Left lung (tissue), 14 donors: ENCODE measurements at places on chromosomes 3 and 15. TPM values are rescaled to one million over a fixed set of nuclear protein-coding genes. Genes with fewer than 3 reads are reported as not detected.

PRSS50 gene
- polyA plus RNA-seq, result 0.58 TPM

FBXW12 gene
- polyA plus RNA-seq, result 0.24 TPM

SH2D7 gene
- polyA plus RNA-seq, result 0.58 TPM

MB21D2 gene
- polyA plus RNA-seq, result 5.7 TPM

CHRNB4 gene
- polyA plus RNA-seq, result 0.40 TPM

KBTBD13 gene
- polyA plus RNA-seq, result 0.67 TPM

CCPG1 gene
- 32.1 TPM for polyA plus RNA-seq

PPP1R14D gene
- polyA plus RNA-seq, result 0.38 TPM
